CD4-positive, CD25-positive, alpha-beta regulatory T cell (primary cell): ENCODE measurements at places on chromosomes 5 and 9. TPM values are rescaled to one million over a fixed set of nuclear protein-coding genes. Genes with fewer than 3 reads are reported as not detected.

The C5orf58 gene
- 0.44 TPM for polyA plus RNA-seq

The GABRP gene
- not detected for polyA plus RNA-seq

DNA sequence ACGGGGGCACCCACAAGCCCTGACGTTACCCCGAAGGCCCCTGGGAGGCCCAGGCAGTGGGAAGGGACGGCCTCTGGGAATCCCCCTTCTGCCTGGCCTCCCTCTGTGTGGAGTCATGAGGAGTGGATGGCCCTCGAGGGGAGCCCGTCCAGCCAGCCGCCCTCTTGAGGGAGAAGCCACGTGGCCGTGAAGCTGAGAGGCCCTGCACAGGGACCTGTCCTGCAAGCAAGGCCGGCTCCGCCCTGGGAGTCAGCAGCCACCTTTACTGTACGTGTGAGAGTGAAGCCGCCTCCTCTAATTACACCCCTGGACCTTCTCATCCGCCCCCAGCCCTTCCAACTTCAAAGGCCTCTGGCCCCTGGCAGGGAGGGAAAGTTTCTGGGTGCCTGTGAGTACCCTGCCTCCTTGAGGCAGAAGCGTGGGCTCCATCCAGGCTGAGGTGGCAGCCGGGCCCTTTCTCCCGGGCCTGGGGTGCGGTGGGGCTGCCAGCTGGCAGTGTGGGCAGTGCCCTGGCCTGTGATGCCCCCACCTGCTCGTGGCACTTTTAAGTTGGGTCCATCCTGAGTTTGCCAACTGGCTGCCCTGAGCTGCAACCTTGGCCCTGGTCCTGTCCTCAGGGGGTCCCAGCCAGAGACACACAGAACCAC lies 55.9 kb upstream of the EGFL7 start:
- DNase-seq: no peak

DNA sequence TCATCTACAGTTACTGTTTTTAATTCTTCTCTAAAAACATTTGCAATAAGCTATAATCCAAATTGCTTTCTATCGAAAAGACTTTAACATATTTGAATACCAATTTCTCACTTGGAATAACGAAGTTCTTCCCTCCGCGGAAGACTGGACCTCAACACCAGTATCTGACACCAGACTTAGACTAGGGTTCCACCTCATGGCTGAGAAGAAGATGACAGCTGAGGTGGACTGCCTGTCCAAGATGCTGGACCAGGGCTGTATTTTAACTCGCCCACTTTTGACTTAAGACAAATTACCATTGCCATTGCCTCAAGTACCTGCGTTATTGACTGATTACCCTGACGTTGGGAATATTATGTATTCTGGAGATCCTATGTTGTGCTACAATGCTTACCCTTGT lies 34.1 kb downstream of the ZMAT2 start:
- DNase-seq: no peak
